Nephron progenitor cell (in vitro differentiated cells): ENCODE measurements at places on chromosomes 7 and 10.
A peak's percentile ranks its signal among the peaks of the same experiment; 100 is the strongest.

DNA sequence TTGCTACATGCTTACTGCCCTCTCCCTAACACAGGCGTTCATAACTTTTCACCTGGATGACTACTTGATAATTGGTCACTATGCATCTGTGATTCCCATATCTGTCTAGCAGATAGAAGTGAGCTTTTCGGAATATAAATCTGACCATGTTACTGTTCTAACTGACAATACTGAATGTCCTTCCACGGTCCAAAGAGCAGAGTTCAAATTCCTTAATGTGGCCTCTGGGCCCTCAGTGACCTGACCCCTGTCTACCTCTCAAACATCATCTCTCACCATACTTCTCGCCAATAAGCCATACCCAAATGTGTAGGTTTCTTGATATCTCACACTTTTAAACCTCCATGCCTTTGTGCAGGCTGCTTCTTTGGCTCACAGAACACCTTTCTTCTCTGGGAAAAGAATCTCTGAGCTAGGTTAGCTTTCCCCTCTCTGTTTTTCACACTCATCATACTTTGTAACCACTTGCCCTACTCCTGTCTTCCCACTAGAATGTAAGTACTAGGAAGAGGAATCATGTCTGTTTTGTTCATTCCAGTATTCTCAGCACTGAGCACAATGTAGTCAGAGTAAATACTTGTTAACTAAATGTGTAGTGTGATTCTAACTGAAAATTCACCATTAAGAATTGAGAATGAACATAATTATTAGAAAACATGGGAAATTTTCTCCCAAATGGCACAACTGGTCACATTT, 39.2 kb upstream of the LRRC17 start:
- DNase-seq, result no peak

DNA sequence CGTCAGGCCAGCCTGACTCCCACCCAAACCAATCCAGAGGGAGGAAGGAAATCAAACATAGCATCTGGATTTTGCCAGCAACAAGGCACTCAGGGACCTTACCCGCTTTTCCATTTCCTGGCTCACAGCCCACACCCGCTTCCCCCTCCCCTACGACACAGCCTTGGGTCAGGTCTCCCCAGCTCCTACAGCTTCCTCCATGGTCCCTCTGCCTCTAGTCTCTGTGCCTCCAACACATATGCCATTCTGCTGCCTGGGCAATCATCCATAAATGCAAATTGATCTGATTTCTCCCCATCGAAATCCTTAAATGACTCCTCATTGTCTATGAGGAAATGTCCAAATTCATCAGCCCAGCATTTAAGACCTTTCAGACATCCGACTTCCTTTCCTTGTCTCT, 53.2 kb upstream of the CUX1 start:
- DNase-seq, result no peak

- DNase-seq, result no peak
These were observed 60.2 kb downstream of the MAD1L1 start for GRCh38 chr7:2172311-2173188.

DNA sequence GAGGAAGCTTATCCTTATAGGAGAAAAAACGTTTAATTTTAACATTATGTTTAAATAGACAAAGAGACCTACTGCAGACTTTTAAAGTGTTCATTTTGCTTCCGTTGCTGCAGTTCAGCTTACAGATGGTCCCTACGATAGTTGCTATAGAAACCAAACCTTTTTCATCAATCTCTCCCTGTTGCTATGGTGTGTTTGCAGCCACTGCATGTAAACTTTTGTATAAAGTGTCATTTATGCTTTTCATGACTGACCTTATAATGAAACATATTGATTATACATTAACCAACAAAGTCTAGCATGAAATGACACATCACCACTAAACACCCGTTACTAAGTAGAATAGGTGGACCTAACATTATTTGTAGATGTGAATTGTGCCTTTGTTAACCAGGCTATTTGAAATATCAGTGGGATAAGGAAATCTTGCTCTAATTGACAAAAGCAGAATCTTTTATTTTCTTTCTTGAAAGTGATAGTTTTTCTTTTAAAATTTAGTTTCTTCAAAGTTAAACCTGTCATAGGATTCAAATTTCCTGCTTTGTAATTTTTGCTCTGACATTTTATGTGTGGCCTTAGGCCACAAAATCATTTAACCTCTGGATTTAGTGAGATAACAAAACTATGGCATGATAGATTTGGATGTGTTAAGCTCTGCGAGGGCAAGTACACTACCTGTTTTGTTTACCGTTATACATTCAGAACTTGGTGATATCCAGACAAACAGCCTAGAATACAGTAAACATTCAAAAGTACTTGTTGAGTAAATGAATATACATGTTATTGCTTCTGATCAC, 64.0 kb downstream of the CACNB2 start:
- DNase-seq, result no peak

- DNase-seq, result no peak
These were observed 77.0 kb upstream of the OIT3 start for GRCh38 chr10:72816565-72816964.

- DNase-seq, result no peak
These were observed 159.6 kb downstream of the SKAP2 start for GRCh38 chr7:26704786-26705185.

DNA sequence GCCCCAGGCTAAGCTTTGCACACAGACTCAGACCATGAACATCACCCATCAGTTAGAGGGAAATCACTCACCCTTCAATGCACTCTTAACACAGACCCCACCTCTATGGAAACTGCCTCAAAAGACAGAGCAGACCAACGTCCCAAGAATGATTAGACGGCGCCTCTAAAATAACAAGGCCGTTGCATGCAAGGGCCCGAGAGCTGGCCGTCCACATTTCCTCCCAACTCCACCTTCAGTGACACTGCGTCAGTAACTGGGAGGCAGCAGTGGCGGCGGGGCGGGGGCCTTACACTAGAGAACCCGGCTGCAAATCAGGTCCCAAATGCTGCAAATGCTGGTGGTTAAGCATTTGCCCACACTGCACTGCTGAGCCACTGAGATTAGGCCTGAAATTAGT, 115.0 kb downstream of the PTPRN2 start:
- DNase-seq, result no peak

DNA sequence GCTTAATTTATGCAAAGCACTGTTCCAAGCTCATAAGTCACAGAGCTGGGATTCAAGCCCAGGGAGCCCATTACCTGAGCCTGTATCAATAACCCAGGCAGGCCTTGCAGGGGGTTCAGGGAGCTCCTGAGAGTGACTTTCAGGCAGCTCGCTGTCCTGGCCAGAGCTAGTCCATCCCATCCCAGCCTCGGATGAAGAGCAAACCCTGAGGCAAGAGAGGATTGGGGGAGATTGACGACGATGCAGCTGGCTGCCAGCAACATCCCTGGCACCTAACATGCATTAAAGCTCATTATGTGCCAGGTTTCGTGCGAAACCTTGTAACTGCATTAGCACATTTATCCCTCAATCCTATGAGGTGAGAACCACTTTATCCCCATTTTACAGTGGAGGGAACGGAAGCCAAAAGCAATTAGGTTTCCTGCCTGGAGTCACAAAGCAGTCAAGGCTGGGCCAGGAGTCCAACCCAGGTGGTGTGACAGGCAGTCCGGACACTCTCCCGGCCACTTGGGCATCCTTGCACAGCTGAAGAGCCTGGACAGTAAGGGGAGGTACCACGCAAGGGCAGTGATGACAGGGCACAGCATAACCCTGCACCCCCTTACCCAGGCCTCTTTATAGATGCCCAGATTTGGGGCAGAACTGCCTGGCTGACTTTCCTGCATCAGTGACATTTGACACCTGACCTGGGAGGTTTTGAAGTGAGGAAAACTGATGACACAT, 129.8 kb upstream of the CHST15 start:
- DNase-seq, result no peak

GRCh38 chr7:131076032-131076431, 251.6 kb upstream of the MKLN1 start:
- DNase-seq, result no peak

DNA sequence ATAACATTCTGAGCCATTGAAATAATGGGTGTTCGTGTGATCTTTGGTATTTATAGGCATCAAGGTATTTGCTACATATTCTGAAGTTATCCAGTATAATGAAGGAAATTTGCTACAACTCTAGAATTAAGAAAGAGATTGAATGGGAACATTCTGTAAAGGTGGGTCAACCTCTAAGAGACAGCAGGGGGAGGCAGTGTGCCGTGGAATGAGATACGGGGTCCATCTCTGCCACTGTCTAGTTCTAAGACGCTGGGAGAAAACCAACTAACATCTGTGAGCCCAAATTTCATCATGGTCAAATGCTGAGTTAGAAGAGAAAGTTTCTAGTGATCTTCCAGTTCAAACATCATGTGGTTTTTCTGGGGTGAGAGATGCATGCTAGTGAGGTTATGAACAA, 368.9 kb downstream of the SORCS1 start:
- DNase-seq, result peak; percentile 51

DNA sequence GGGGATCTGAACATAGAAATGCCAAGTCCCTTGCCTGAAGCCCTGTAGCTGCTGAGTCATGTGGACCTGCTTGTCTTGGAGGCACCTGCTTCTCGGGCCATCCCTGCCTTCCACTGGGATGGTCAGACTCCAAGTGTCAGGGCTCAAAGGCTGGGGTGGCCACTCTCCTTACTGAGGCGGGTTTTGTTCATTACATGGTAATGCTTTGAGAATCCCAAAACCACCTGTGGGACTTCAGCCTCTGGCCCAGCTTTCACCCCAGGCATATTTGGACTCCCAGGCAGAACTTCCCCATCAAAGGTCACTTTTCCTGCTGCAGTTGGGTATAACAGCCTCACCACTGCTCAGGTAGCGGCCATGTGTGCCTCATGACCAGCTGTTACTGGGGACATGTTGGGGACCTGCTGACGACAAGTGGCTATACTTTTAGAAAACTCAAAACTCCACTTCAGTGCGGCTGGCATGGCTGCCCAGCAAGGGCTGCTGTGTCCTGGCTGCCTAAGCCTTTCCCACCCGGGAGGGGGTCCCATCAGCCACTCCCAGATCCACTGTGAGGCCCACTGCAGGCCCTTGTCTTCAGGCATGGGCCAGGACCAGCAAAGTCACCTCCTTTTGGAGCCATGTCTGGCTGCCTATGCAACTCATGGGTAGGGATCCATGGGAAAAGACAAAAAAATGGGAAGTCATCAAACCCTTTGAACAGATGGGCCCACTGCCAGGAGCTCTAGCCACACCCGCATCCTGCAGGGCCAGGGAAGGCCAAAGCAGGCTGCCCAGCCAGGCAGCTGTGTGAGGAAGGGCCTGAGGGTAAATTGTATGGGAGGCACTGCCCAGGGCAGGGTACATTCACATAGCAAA, 96.7 kb downstream of the ARHGAP22 start:
- DNase-seq, result no peak

- no peak for DNase-seq
These were observed 115.2 kb downstream of the RAB18 start for GRCh38 chr10:27619329-27619728.

DNA sequence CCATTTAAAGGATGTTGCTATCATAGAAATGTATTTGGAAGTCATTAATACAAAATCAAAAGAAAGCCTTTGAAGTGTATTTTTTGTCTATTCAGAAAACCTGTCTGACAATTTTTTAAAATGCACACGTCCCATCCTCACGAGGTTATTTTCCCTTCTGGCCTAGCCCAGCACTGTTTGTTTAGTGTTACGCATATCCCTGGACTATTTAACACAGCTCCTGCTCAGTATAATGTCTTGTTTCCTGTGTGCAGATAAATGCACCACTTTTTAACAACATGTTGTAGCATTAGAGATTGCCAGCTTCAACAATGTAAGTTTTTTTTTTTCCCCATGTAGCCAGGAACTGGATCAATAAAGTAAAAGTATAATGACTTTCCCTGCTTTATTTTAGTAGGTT, 102.6 kb upstream of the SFMBT2 start:
- no peak for DNase-seq

DNA sequence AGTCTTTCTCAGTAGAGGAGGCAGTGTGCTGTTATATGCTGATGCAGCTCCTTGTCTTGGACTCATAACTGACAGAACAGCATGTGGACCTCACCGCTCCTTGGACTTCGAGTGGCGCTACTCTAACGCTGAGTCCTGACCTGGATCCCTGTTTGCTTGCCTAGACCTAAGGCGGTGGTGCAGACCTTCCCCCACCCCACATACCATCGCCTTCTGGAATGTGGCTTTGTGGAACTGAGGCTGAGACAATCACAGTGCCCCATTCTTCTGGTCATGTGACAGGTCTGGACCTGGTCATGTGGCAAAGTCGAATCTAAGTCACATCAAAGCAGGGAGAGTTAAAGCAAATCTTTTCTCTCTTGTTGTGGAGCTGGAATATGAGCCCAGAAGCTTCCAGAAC, 190.7 kb upstream of the MKI67 start:
- no peak for DNase-seq

- no peak for DNase-seq
These were observed 8.3 kb upstream of the HYAL4 start for GRCh38 chr7:123836656-123837055.

GRCh38 chr10:86017841-86018734, 348.5 kb downstream of the GRID1 start:
- DNase-seq, result no peak

DNA sequence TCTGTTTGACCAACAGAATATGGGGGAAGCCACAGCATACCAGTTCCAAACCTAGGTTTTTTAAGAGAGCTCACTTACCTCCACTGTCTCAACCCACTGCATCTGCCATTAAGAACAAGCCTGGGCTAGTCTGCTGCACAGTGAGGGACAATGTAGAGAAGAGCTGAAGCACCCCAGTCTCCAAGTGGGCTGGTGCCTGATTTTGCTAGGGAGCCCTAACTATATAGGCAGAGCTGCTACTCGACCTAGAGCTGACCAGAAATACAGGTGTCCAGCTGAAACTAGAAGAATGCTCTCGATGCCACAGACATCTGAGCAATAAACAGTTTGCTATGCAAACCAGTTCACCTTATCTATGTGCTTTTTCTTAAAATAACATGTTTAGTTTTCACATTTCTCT, 106.9 kb upstream of the BET1 start:
- no peak for DNase-seq

- no peak for DNase-seq
These were observed 276.5 kb downstream of the OTUD1 start for GRCh38 chr10:23715363-23715762.

GRCh38 chr7:95547361-95548348, 48.7 kb downstream of the PDK4 start:
- no peak for DNase-seq
